GM04503 (cell line): ENCODE measurements at places on chromosomes 16 and 17.

GRCh38 chr17:21213638-21214014, 335 bp downstream of the TMEM11 start:
- no peak for DNase-seq

GRCh38 chr17:6075050-6075449, 4.9 kb downstream of the WSCD1 start:
- no peak for DNase-seq

- DNase-seq = no peak
Measured at GRCh38 chr17:2724784-2725164, 13.2 kb upstream of the CLUH start.

DNA sequence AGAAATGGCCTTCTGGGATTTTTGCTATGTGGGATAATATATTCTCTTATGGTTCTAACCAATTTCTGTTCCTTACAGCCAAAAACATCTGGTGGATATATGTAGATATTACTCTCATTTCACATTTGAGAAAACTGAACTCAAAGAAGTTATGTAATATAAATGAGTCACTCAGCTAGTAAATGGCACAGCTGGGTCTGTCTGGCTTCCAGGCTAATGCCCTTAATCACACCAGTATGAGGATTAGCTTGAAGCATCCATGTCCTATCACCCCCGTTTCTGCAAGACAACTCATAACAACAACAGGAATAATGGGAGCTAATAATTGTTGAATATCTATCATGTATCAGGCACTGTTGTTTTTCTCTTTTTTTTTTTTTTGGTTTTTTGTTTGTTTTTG, 34.4 kb upstream of the USP7 start:
- DNase-seq = peak; percentile 35

DNA sequence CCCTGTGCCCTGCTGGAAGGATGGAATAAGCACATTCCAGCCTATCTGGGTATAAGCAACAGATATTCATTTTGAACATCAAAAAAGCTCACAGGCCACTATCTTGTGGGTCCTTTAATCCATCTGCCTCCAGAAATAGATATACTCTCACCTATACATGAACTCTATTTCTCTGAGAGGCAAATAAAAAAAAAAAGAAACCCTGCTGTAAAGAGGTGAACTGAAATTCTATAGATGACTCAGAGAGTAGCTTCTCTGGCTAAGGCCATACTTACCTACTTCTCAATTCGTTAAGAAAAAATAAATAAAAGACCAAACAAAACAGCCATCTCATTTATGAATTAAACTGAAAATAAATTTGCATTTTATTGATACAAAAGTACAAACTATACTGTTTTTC, 86.3 kb downstream of the DYNLRB2 start:
- DNase-seq = no peak
